ENCODE measurements at places on chromosomes 2 and 18. TPM values are rescaled to one million over a fixed set of nuclear protein-coding genes. Genes with fewer than 3 reads are reported as not detected.

The IAH1 gene
- polyA plus RNA-seq: 37.4 TPM

The SEPTIN2 gene
- polyA plus RNA-seq: 733 TPM

The PREPL gene
- polyA plus RNA-seq: 15.2 TPM

The TSN gene
- 45.0 TPM for polyA plus RNA-seq

The RMDN2 gene
- polyA plus RNA-seq: 1.9 TPM

The AKAIN1 gene
- polyA plus RNA-seq: not detected

The SERPINB3 gene
- polyA plus RNA-seq: not detected

The ZSCAN30 gene
- polyA plus RNA-seq: 7.4 TPM

Measured in HepG2 (cell line).